SW480 (cell line): ENCODE measurements at places on chromosomes 7 and 10.
A peak's percentile ranks its signal among the peaks of the same experiment; 100 is the strongest.

GRCh38 chr7:136807598-136807997 is 60.9 kb upstream of the CHRM2 start:
- DNase-seq: no peak

DNA sequence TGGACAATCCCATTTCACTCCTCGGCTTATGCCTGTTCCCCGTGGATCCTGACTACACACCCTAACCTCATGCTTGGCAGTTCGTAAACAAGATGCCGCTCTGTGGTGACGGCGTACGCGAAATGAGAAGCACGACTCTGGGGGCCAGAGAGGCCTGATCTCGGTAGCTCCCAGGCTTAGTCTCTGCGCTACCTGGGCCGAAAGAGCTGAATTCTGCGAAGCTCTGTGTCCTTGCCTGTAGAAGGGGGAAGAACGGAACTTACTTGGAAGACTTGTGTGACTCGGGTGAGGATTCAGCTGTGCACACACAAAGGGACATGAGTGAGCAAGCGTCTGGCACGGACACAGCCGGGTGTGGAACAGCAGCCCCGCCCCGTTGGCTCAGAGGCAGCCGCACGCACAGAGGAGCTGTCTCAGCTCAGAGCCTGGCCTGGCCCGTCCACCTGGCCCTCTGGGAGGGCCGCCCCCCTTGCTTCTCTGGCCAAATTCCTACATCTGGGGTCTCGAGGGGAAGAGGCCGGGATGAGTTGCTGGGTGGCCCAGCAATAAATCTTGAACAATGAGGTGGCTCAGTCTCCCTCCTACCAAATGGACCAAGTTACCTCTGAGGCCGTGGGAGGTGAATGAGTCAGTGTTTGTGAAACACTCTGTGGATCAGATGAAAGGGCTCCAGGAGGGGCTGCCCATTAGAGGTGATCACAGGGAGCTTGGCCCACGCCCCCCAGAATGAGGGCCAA is 83.8 kb downstream of the PDGFA start:
- peak; percentile 99 for DNase-seq

DNA sequence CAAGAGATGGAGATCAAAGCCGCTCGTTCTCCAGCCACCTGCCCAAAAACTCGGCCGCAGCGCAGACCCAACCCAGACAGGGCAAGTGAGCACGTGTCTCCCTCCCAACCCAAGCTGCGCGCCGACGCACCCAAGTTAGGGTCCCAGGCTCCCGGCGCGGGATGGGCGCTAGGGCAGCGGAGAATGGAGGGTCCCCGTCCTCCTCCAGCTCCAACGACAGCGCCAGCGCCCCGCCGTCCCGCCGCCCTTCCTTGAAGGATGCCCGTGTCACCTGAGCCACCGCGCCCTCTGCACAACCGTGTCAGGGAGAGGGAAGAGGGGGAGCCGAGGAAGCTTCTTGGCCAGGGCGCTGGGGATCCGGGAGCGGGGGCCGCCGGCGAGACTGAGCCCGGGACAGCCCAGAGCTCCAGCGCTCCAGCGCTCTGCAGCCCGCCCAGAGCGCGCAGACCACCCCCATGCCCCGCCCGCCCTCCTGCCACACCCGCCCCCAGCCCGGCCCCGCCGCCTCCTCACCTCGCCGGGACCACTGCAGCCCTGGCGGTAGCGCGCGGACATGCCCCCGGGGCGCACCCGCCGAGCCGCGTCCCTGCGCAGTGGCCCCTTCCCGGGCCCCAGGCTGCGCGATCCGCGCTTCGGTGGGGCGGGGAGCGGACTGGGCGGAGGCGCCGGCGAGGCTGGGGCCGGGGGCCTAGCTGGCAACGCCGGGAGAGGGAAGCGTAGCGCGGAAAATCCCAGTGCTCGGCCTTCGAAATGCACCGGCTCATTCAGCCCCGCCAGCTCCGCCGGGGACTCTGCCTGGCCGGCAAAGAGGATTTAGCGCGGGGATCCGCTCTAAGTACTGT is at the start of gene SLC16A12:
Gene SLC16A12, minus strand, starts transcription at position 424 of the 842 bp plus-strand sequence. CDS start 73,016 bp downstream, outside the sequence.
- no peak for DNase-seq

- peak; percentile 74 for DNase-seq
Observed at GRCh38 chr7:26200038-26200443, 505 bp downstream of the HNRNPA2B1 start.

GRCh38 chr10:112490545-112490944 is 43.5 kb downstream of the VTI1A start:
- peak; percentile 97 for DNase-seq

DNA sequence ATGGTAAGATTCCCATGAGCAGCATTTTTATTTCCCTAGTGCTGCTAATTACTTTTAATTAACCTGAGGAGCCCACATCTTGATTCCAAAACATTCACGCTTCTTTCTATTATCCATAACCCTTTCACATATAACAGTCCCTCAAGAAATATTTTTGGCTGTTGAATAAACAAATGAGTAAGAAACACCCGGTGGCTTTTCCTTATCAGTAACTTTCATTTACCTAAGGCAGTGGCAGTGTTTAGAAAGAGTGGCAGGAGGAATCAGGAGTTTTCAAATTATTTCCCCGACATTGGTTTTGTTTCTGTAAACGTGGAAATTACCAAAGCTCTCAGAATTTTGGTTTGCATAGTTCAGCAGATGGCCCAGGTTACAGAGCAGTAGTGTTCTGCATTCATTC is 1015.6 kb upstream of the LRRTM3 start:
- DNase-seq: no peak

DNA sequence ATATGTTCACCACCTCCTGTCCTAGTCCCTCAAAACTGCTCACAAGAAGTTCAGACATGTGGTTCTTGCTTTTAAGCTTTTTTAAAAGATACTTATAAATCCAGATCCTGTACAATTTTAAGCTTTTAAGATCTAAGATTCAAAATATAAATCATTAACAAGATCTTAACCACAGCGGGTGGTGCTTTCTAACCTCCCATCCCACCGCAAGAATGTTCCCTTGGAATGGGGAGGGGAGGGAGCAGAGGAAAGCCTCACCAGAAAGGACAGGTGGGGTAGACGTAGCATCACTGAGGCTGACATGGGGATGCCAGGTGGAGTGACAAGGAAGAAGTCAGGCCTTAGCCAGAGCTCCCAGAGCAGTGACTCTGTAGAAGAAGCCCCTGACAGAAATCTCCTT is 133.5 kb downstream of the C1GALT1 start:
- DNase-seq: no peak

DNA sequence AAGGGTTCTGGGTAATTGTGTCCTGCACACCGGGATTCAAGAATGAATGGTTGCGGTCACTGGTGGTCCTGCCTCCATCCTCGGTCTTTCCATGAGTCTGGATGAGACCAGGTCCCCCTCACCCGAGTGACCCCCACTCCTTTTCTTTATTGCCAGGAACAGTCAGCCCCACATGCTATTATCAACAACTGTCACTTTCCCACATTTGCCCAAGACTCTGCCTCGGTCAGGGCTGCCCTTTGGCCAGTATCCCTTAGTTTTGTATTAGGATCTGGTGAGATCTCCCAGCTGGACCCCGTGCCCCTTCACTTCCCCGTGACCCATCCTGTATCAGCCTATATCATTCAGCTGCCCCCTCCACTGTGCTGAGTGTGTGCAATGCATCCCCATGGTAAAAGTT is 288.3 kb downstream of the ADARB2 start:
- no peak for DNase-seq

DNA sequence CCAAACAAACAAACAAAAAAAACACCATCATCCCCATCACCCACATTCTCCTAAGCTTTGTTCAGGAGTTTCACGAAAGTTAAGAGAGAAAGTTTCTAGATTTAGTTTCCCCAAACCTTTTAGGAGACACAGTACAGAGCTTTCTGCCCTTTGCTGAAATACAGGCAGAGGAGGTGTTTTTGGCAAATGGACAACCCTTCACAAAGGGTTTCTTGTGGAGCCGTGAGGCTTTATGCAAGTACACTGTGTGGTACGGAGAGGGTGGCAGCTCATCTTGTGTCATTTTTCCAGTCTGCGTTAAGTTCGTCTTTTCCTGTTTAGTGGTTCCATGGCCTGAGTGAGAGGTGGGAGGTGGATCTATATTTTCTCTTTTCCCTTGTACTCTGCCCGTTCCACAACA is 215.5 kb upstream of the PRKCQ start:
- DNase-seq: no peak

DNA sequence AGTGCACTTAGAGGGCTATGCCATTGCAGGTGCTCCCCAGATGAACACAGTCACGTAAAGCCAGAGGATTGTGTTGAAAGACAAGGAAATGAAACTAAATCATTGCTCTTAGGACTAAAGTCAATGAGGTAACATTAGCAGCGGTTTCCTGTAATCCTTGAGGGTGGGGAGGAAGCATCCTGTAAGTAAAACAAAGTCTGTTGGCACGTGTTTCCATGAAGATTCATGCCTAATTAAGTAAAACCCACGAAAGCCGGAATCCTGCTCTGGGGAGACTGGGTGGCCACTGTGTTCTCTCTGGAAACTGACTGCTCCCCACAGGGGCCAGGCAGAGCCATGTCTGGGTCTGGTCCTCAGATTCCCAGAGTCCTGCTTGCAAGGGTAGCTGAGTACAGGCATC is 18.3 kb downstream of the STEAP1B start:
- DNase-seq: no peak

DNA sequence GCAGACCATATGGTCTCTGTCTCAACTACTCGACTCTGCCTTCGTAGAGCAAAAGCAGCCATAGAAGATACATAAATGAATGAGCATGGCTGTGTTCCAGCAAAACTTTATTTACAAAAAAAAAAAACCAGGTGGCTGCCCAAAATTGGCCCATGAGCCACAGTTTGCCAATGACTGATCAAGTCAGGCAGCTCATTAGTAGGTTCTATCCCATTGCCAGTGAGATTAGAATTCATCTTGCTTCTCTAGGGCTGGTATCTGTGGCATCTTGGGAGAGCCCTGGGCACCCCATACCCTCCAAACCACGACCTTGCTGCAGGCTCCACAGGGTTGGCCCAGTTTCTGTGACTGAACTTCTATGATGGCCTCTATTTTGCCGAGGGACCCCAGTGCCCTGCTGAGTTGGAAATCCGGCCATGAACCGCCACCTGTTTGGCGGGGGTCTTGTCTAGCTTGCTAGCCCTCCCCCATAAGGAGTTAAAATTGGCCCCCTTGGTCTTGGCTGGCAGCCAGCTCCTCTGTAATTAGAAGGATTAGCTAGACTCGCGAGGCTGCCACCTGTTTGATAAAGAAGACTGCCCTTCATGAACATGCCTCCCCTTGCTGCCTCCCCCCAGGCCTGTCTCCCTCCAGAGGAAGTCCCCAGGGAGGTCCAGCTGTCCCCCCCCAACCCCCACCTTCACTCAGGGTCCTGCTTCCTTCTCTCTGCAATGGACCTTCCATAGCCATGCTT is 83.9 kb downstream of the CHN2 start:
- DNase-seq: no peak

GRCh38 chr7:111650456-111650999 is 88.2 kb upstream of the IMMP2L start:
- DNase-seq: no peak

- DNase-seq: no peak
Observed at GRCh38 chr10:110756876-110757275, 112.7 kb downstream of the RBM20 start.

DNA sequence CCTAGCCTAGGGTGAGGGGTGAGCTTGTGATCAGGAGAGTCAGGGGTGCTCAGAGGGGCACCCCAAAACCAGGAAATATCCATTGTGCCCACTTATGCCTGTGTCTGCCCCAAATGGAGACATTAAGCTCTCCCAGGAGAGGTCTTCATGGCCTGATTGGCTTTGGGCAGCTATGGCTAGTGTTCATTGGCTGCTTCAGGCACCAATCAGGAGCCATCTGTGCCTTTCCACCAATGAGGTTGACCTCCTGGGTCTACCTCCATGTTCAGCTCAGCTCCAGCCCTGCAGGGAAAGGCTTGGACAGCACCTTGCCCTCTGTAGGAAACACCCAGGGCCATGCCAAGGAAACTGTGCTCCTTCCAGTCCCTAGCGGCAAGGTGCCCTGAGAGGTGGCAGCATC is 23.9 kb upstream of the HSPB1 start:
- DNase-seq: peak; percentile 62

GRCh38 chr10:843703-844102 is 87.8 kb downstream of the LARP4B start:
- no peak for DNase-seq

GRCh38 chr10:128938558-128938957 is 528.5 kb upstream of the MGMT start:
- no peak for DNase-seq

DNA sequence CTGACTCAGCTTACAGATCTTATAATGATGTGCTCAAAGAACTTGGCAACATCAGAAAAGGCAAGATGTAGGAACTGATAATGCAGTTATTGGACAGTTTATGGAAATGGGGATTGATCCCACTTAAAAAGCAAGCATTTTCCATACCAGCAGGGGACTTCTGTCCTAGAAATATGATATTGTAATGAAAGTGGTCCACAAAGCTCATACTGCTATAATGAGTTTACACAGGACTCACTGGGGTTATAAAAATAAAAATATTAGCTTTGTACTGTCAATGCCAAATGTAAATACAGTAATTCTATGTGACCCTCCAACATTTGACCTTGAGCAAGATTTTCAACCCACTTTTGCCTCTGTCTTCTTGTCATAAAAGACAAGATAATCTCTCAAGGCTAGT is 145.5 kb upstream of the SEM1 start:
- DNase-seq: no peak

DNA sequence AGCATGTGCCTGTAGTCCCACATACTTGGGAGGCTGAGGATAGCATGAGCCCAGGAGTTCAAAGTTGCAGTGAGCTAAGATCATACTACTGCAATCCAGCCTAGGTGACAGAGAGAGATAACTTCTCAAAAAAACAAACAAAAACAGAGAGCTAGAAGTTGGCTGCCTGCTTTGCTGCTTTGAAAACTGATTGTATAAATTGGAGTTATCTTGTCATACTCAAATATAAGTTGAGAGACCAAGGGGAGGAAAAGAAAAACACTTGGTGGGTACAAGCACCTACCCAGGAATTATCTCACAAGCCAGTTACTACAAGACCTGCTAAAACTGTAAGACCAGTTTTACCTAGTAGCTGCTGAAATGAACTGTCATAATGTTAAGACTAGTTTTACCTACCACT is 112.5 kb upstream of the SKAP2 start:
- no peak for DNase-seq
